Bronchial smooth muscle cell (primary cell): ENCODE measurements at places on chromosomes 3 and 15. TPM values are rescaled to one million over a fixed set of nuclear protein-coding genes. Genes with fewer than 3 reads are reported as not detected.

Gene POLQ
- 1.9 and 2.7 TPM in 2 replicates for total RNA-seq

Gene ONECUT1
- total RNA-seq: not detected in 2 replicates

Gene ROPN1
- total RNA-seq: not detected in 2 replicates

Gene KCNH8
- total RNA-seq: under 0.01 TPM in 1 of 2 replicates, not detected in the other

Gene TPRA1
- total RNA-seq: 32.8 and 36.1 TPM in 2 replicates

Gene C3orf85
- total RNA-seq: not detected in 2 replicates

Gene PLA2G4F
- under 0.01 TPM in 1 of 2 replicates, not detected in the other for total RNA-seq

Gene SLC22A13
- total RNA-seq: under 0.01 and 0.09 TPM in 2 replicates

Gene GOLGA8J
- total RNA-seq: 0.09 TPM in 1 of 2 replicates, not detected in the other

Gene ACTC1
- 0.16 TPM in 1 of 2 replicates, not detected in the other for total RNA-seq
